Activated CD4-positive, alpha-beta T cell treated with anti-CD3 and anti-CD28 coated beads, Interleukin-2, amount 50 U/mL, for 48 hours (primary cell): ENCODE measurements at places on chromosomes 11 and 22.
A peak's percentile ranks its signal among the peaks of the same experiment; 100 is the strongest.

DNA sequence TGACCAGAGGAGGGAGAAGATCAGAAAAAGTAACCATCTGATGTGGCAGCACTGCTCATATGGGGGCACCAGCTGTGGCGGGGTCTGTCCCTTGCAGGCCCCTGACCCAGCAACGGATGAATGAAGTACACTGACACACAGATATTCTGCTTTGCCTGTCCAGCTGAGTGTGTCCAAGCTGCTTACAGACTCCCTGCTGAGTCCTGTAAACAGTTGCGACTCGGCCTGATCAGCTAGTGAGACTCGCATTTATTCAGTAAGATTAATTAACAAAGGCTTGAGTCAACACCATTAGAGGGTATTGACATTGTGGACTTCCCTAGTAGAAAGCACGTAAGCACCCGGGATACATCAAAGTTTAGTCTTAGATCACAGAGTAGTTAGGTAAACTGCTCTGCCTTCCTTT, 15.3 kb upstream of the OR10D3 start:
- DNase-seq = no peak

- peak; percentile 92 for DNase-seq
Measured at GRCh38 chr22:37561212-37562048, 1.1 kb downstream of the CDC42EP1 start.

DNA sequence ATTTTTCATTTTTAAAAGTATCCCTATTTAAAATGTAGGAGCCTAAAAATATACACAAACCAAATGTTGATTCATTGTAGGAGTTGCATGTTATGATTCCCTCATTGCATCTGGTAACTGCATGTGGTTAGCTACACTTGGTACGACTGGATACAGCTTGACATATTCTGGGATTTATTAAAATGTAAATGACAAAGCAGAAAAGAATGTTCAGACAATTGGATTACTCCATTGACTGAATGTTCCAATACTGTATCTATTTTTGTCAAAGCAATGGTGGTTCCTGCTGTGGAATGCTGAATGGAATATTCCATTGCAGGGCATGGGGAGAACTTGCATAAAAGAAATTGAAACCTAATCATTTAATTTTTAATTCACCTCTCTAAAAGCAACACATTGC, 30.8 kb downstream of the BLID start:
- no peak for DNase-seq

GRCh38 chr11:59187587-59187986, 15.7 kb downstream of the DTX4 start:
- DNase-seq = no peak

- no peak for DNase-seq
Measured at GRCh38 chr11:64566915-64567891, 23.8 kb upstream of the SLC22A12 start.

DNA sequence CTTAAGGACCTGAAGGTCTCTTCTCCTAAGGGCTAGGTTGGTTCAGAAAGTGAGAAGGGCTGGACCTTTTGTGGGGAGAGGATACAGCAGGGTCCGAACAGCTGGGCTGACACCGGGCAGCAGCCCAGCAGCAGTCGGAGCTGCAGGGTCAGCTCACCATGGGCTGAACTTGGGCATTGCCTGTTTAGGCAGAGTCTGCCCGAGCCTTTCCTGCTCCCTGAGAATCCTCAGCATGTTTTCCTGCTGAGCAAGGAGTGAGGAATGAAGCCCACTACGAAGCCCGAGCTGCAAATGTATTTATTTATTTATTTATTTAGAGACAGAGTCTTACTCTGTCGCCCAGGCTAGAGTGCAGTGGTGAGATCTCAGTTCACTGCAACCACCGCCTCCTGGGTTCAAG, 83.9 kb downstream of the PTPRJ start:
- no peak for DNase-seq

GRCh38 chr11:3903207-3903896, 47.9 kb downstream of the STIM1 start:
- DNase-seq = no peak

GRCh38 chr11:37908219-37908548, 1310.1 kb upstream of the RAG2 start:
- no peak for DNase-seq
